ENCODE measurements at places on chromosomes 4 and X. TPM values are rescaled to one million over a fixed set of nuclear protein-coding genes. Genes with fewer than 3 reads are reported as not detected.

Gene ZCCHC12
- 1.1 TPM for polyA plus RNA-seq

Gene TMEM150C
- polyA plus RNA-seq = 5.3 TPM

Gene EBP
- polyA plus RNA-seq = 100 TPM

Gene H2BW2
- polyA plus RNA-seq = not detected

Gene ADD1
- polyA plus RNA-seq = 297 TPM

Gene OTC
- polyA plus RNA-seq = not detected

Gene PRKG2
- not detected for polyA plus RNA-seq

Gene MAML3
- 9.6 TPM for polyA plus RNA-seq

Gene MGARP
- 4.4 TPM for polyA plus RNA-seq

Gene PGAM4
- polyA plus RNA-seq = 0.55 TPM

Gene AFM
- not detected for polyA plus RNA-seq

Gene RPA4
- 0.31 TPM for polyA plus RNA-seq

DNA sequence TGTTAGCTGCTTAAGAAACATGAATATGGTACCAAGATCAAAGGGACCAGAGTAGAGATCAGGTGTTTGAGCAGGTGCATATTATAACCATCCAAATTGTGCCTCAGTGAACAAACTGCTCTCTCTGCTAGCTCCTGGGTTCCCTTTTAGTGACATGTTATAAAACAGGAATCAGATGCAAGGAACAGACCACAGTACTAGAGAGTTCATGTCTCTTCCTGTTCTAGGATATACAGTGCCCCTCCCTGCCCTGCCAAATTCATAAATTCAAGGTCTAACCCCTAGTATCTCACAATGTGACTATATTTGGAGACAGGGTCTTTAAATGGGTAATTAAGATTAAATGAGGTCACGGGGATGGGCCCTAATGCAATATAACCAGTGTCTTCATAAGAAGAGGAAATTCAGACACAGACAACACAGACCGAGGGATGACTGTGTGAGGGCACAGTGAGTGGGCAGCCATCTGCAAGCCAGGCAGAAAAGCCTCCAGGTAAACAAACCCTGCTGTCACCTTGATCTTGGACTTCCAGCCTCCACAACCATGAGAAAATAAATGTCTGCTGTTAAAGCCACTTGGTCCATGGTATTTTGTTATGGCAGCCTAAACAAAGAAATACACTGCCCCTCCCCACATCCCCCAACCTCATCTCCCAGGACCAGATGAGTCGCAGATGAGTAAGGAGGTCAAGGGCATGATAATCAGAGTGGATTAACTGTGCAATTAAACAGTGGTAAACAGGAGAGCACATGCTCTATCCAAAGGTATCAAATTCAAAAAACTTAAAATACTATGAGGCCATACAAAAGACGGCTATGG, 82.5 kb downstream of the RBM47 start:
- no peak for DNase-seq

DNA sequence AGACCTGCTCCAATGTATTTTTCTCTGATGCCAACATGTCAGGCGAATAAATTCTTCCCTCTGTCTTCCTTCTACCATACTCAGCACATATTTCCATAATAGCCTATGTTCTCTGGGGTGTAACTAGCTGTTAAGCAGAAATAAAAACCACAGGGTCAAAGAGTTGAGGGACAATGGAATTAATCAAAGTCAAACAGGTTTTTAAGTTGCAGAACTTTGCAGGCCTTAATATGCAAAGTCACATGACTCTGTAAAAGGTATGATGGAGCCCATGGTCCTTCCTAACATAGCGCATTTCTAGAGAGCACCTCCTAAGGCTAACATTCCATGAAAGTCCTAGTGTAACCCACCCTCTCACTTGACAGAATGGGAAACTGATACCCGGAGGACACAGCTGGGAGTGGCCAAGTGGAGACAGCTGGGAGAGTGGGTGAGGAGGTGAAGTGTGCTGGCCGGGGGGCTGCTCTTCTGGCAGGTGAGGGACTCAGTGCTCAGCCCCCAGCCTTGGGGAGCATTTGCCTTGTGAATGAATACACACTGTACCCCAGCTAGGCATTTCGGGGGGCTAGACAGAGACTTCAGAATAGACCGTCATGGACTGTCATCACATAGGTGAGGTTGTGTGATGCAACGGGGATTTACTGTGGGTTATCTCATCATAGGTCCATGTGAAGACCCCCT, 8.4 kb upstream of the SORCS2 start:
- no peak for DNase-seq

GRCh38 chr4:8724436-8725070, 132.0 kb downstream of the CPZ start:
- no peak for DNase-seq

DNA sequence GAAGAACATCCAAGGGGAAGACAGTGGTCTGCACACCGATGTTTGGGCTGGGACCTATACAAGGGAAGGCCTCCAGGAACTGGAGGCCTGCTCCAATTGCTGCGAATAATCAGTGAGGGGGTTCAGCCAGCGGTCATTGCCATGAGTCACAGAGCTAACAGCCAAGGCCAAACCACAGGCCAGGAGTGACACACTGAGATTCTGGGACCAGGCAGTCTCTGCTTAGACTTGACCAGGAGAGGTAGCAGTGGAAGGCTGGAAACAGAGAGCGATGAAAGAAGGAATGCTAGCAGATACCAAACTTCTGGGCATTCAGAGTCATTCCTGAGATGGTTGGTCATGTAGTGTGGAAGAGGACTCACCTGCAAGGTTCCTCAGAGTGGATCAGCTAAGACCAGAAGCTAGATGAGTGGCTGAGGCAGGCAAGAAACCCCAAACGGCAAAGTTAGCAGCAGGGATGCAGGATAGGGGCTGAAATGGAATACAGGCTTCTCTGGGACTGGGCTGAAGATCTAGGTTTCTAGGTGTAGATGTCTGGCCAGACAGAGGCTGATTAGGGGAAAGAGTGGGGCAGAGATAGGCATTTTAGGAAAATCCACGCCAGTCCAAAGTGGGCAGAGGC, 54.7 kb downstream of the CNGA2 start:
- peak; percentile 86 for DNase-seq

DNA sequence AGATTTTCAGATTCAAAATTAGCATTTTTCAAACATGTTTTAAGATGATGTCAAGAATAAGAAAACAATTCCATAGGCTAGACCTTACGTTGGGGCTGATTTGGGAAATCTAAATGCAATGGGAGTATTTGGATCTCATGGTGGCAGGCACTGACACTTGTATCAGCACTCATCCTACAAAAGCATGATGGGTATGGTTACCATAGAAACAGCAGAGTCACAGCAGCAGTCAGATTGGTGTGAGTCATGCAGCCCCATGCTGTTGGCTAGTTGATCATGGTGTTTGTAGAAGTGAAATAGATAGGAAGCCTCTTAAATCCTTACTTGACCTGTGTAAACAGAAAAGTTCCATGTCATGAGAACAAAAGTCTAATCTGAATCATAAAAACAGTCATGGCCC, 1637.3 kb upstream of the PABPC4L start:
- no peak for DNase-seq

GRCh38 chr4:61734409-61734808, 534.3 kb downstream of the ADGRL3 start:
- no peak for DNase-seq

- DNase-seq = no peak
Measured at GRCh38 chrX:18946157-18946556, 37.8 kb downstream of the PHKA2 start.

GRCh38 chr4:137082061-137082460, 450.2 kb downstream of the PCDH18 start:
- no peak for DNase-seq

DNA sequence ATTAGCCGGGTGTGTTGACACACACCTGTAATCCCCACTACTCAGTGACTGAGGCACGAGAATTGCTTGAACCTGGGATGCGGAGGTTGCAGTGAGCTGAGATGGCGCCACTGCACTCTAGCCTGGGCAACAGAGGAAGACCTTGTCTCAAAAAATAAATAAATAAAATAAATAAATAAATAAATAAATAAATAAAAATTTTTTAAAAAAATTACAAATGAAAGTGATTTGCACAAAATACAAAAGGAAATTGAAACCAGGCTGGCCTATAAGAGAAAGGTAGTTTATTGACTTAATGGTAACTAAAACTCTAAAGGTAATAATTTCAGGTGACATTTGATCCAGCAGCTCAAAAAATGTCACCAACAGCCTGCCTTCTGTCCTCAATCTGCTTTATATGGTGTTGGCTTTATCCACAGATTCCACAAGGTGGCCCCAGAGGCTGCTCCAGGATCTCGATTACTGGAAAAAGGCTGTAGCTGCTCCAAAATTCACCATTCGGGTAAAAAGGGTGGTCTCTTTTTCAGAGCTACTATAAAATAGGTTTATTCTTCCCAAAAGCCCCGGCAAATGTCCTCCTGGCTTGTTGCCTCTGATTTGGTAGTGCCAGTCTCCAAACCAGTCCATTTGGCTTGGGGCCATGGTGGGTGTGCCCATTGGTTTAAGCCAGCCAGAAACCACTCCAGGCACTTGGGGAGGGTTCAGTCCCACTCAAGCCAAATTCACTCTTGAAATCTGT, 61.4 kb upstream of the TRIM2 start:
- DNase-seq = peak; percentile 79

- DNase-seq = no peak
Measured at GRCh38 chr4:112802780-112803179, 165.8 kb downstream of the LARP7 start.

- DNase-seq = no peak
Measured at GRCh38 chr4:125097729-125098128, 217.0 kb upstream of the FAT4 start.

- no peak for DNase-seq
Measured at GRCh38 chrX:95995583-95995982, 689.1 kb upstream of the DIAPH2 start.

DNA sequence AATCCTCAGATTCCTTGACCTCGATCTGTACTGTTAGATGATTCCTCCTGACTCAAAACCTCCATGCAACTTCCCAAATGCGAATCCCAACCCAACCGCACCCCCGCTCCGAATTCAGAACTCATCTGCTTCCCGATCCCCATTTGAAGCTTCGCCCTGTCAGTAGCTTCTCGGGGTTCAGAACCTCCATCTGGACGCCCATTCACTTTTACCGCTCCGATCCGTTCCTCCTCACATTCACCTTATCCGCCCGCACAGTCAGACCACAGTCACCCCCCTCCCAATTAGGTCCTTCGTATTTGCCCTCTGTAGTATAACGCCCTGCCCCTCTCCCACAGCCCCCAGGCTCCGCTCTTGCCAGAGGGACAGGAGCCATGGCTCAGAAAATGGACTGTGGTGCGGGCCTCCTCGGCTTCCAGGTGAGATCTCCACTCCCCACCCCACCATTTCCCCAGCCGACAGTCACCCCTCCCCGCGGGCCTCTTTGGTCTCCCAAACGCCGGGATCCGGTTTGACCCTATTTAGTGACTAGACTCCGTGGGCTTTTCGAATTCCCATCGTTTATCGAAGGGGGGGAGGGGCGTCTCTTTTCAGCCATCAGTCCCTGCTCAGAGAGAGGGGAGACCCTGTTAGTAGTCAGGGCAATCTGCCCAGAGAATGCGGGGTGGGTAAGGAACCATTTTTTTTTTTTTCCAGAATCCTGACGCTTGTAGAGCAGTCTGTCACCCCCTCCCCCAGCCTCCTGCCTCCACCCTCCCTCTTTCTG, 691 bp downstream of the MAGED1 start:
- DNase-seq = peak; percentile 42

DNA sequence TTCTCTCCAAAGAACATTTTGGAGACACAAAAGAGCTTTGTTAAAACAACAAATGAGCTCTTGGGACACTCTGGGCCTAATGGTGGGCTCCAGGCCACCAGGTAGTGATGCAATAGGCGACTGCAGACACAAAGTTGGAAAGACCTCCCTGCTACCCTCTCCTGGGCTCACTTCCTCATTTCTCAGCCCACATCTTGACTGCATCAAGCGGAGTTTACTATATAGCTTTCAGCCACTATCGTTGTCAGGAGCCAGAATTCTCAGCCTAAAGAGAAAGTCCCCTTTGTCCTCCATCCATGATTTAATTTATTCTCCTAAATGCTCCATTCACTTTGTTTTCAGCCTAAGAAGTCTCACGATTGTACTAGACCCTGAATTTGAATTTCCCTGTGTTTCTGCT, 114.9 kb downstream of the EFHC2 start:
- no peak for DNase-seq

DNA sequence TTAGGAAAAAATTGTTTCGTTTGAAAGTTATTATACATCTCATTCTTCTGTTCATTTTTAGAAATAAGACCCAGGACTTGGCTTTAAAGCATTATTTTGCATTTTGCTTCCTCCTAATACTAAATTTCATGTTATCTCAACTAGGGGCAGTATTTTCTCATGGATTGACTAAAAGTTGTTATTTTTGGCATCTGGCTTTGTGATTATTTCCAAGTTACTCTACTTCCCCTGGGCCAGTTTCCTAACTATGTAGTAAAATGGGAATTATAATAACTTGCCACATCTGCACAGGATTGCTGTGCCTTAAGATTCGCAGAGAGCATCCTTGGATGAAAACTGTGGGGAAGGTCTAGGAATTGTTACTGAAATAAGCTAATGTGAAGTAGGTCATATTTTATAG, 3.0 kb downstream of the RBPJ start:
- DNase-seq = no peak

- DNase-seq = peak; percentile 88
Measured at GRCh38 chrX:29561417-29561816, 653.9 kb upstream of the MAGEB2 start.

DNA sequence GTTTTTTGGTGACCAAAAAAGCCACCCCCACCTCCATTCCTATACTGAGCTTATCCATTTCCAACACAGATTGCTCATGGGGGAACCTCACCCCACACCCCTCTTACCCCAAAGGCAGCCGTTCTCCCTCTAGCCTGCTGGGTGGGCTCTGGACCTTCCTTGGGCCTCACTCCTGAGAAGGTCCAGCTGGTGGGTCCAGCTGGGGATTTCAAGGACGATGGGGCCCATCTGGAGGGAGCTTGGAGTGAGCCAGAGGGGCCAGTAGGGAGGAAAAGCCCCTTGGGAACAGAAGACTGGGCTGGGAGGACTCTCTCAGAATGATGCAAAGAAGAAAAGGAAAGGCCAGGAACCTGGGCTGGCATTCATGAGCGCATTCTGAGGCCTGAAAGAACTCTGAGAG, 42.0 kb upstream of the PJA1 start:
- DNase-seq = no peak

DNA sequence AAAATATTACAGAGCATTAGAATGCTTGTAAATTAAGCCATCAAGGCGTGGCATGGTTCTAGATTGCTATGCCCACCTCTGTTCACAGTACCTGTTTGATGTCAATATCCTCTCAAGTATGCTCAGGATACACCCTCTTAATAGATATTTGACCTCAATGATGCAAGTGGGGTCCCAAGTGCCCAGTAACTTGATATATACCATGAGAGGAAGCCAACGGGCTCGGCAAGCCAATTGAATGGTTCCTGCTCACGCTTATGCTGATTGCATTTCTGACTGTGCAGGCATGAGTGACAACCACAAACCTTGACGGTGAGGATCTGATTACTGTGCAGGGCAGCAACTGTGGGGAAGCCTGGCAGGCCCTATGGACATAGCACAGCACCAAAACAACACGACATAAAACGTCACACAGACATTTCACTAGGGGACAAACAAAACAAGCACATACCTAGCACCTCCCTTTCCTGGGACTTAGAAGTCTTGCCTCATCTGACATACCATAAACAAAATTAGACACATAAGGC, 179.1 kb upstream of the ETNPPL start:
- DNase-seq = no peak

GRCh38 chrX:148229801-148230303, 248.7 kb downstream of the FMR1NB start:
- DNase-seq = no peak

GRCh38 chr4:54056360-54056759, 8.0 kb downstream of the CHIC2 start:
- DNase-seq = no peak

- DNase-seq = peak; percentile 45
Measured at GRCh38 chr4:81470456-81471297, 1.0 kb downstream of the RASGEF1B start.

Data from cardiac muscle cell (in vitro differentiated cells and primary cell).